ENCODE measurements at places on chromosomes 3 and 15.
A peak's percentile ranks its signal among the peaks of the same experiment; 100 is the strongest.

DNA sequence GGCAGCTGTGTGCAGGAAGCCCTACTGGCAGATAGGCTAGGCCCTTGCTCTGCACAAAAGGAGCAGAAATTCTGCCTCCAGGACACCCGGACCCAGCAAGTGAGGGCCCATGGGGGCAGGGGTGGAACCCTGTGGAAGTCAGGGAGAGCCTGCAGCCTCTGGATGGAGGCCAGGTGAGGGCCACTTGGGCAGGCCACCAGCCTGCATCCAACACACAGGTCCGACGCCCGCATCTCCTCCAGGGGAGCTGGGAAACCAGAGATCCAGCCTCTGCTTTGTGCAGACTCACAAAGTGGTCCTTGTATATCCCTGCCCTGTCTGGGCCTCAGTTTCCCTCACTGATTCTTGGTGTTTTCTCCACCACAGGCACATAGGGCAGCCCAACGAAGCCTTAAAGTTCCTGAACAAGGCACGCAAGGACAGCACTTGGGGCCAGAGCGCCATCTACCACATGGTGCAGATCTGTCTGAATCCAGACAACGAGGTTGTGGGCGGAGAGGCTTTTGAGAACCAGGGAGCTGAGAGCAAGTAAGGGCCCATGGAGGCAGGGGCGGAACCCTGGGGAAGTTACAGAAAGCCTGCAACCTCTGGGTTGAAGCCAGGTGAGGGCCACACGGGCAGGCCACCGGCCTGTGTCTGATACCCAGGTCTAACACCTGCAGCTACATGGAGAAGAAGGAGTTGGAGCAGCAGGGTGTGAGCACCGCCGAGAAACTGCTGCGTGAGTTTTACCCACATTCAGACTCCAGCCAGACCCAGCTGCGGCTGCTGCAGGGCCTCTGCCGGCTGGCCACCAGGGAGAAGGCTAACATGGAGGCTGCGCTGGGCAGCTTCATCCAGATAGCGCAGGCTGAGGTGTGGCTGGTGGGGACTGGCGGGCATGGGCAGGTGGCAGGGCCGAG, 16.6 kb downstream of the CSRNP1 start:
- DNase-seq, result no peak

GRCh38 chr3:29958816-29959215, 647.6 kb upstream of the TGFBR2 start:
- no peak for DNase-seq

DNA sequence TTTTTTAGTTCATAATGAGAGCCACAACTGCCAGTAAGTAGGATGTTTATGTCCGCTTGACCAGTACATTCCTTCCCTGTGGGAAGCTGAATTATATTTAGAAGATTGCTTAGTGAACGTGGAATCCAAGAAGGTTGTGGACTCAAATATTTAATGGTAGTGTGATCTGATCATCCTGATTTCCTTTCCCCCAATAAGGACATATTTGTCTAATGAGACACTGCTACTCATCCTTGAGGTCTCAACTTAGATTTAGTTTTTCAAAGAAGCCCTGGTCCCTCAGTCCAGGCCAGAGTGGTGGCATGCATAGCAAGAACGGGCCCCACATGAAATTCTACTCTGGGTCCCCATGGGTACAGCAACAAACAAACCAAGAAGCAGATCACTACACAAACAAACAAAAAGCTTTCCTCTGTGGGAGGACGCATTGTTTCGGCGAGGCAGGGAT, 60.8 kb downstream of the USP13 start:
- no peak for DNase-seq

DNA sequence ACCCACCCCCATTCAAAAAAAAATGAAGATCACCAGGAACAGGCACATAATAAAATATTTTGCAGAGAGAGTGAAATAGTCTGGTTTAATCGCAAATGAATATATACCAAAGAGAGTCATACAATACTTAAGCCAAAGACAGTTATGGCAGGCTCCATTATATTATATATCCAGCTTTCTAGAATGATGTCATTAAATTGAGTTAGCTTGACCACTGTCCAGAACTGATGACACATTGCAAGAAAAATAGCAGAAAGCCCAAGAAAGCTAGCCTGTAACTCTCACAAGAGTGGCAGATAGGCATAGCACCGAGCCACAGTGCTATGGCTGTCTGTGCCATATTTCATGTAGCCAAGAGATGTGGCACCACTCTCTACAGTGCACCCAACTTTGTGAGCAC, 231.9 kb upstream of the SEMA6D start:
- no peak for DNase-seq

DNA sequence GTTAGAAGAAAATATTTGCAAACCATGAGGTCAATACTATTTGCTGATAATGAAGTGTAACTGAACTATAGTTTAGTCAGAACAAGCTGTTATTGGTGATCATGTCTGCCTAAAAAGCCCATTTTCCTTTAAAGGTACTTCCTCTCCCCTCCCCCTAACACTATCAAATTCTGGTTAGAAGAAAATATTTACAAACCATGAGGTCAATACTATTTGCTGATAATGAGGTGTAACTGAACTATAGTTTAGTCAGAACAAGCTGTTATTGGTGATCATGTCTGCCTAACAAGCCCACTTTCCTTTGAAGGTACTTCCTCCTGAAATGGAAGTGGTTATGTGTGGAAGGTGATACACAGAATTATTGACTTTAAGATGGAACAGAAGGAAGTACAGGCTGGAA, 46.9 kb downstream of the PROS1 start:
- no peak for DNase-seq

DNA sequence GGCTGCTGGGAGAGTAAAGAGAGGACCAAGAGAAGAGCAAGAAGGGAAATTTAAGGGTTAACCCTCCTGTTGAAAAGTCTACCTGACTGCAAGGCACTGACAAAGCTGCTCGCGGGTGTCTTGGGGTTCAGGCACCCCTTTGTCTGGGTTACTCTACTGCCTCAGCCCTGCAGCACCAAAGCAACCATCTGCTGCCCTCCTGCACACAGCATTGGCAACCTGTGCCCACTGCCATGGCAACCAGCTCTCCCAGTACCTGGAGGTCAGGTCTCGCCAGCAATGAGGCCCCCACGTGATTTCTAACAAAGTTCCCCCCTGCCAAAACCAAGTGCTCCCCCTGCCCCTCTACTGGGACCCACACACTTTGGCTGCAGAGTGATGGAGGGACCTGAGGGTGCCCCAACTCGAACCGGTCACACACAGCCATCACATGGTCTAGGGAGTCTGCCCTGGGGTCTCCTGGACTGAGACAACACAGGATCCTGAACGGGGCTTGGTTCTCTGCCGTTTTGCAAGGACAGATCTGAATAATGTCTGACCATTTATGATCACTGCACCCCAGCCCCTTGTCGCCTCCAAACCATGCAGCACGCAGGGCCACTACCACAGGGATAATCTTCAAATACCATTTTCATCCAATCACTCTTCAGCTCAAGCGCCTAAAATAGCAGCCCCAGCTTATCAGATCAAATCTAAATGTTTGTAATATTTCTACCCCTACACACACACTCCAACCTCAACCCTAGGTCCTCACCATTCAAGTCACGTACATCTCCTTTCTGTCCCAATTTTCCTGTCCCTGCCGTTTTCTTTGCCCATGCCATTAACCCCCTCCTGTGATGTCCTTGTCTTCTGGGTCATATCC, 50.7 kb downstream of the ADCY5 start:
- no peak for DNase-seq

DNA sequence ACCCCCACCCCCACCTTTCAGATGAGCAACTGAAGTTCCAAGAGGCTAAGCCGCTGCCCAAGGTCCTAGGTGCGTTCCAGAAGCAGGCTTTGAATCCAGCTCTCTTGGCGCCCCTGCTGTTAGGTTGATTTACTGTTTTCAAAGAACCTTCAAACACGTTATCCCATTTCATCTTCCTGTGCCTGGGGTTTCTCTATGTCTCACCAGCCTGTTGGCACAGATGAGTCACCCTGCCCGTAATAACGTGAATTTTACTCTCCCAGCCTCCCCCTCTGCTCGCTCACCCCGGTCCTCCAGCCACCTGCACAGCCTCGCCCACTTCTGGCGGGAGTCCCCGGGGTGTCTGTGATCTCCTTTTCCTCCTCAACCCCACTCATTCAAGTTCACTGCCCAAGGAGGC, 13.0 kb upstream of the TSEN2 start:
- peak; percentile 94 for DNase-seq

GRCh38 chr3:108608750-108609149, 19.2 kb downstream of the DZIP3 start:
- no peak for DNase-seq

GRCh38 chr3:119405315-119405714, 58.1 kb downstream of the TMEM39A start:
- DNase-seq, result no peak

DNA sequence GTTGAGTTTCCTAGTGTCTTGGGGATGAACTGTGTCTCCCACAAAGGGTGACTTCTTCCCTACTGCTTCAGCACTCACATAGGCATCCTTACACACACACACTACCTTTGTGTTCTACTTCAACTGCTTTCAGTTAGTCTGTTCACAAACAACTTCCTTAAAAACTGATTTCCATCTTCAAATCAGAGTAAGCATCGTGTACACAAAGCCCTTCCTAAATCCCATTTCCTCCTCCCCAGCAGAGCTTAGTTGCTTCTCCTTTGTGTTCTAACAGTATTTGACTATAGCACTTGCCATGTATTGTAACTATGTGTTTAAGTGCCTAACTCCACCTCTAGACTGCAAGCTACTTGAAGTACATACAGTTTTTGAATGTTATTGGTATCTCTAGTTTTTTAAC, 71.7 kb downstream of the TNIK start:
- no peak for DNase-seq

DNA sequence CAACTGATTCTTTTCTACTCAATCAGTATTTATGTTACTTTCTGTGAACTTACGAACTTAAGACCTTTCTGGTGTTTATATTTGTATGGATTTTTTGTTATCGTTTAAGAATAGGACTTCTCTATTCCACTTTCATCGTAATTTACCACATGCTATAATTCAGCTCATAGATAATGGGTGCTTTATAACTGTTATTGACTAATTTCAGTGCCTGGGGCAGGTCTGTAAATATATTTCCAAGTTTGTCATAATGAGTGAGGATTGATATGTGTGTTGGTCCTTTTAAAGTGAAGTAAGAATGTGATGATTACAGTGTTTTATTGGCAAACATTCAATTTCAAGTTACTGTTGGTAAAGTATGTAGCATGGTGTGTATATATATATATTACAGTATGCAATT, 1.8 kb upstream of the NAALADL2 start:
- no peak for DNase-seq

DNA sequence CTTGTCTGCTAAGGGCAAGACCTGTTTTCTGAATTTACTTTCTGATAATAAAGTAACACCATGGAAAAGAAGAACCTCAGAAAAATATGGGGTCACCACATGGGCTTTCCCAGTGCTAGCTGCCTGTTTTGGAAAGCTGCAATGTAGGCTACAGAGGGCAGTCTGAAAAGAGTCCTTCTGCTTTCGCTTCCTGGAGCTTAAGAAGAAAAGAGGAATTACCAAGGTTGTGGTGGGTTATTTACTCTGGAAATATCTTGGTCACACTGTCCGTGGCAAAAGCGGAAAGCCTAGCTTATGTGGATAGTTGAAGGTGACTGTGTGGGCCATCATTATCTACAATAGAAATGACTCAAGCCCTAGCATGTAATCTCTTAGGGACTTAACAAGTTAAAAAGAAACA, 31.7 kb upstream of the IP6K2 start:
- no peak for DNase-seq

DNA sequence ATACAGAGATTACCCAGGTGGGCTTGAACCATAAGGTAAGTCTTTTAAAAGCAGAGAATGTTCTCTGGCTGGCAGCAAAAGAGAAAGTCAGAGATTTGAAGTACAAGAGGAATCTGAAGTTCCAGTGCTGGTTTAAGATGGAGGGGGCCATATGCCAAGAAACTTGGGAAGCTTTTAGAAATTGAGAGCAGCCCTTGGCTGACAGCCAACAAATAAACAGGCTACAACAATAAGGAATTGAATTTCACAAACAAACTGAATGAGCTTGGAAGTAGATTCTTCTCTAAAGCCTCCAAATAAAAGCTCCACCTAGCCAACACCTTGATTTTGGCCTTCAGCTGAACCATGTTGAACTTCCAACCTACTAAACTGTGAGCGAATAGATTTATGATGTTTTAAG, 85.7 kb downstream of the TRIM42 start:
- DNase-seq, result no peak

DNA sequence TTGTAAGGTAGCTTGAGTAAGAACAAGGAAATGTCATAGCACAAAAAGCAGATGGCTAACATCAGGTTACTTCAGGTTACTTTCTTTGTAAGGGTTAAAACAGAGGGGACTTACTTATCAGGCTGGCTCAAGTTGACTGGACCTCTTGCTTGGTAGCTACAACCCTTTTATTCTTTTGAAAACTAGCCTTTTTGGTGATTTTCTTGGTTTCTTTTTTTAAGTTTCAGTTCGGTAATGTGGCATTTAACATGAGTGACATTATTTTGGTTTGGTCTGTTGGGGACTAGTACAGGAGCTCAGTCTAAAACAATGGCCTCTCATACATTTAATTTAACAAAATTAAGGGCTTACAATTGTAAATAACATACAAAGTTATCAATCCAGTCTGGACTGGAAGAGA, 621.4 kb downstream of the OTOL1 start:
- DNase-seq, result no peak

GRCh38 chr3:34024447-34025240, 226.2 kb downstream of the PDCD6IP start:
- no peak for DNase-seq

- DNase-seq, result no peak
Measured at GRCh38 chr3:122307976-122308375, 17.1 kb upstream of the CSTA start.

- no peak for DNase-seq
Measured at GRCh38 chr3:17529677-17530076, 212.8 kb downstream of the TBC1D5 start.

GRCh38 chr3:50433954-50434353, 69.5 kb downstream of the CACNA2D2 start:
- no peak for DNase-seq

DNA sequence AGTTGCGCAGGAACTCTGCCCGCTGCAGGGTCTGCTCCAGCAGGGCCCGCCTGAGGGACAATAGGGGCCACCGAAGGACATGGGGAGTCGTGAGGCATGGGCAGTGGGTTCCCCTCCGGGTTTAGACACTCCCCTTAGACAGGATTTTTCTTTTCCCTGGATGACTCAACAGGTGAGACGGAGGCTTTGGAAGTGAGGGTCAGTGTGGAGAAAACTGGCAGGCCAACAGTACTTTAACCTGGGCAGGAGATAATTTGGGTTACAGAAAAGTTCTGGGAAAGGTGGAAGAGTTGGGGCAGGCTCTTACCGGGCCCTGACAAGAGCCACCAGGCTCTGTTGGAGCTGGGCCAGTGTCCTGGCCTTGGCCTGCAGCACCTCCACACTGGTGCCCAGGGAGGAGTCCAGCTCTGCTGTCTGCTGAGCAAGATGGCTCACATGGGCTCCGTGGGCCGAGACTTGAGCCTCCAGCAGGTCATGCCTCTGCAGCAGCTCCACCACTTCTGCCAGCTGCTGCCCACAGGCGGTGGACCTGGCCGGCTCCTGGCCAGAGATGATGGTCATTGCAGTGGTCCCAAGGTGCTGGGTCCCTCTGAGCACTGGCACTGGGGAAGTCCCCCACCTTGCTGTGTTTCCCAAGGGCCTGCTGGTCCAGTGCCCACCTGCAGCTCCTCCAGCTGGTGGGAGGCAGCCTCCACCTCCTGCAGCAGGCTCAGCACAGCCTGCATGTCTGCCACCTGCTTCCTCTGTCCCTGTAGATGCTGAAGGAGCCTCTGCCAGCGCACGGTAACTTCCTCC, 11.0 kb downstream of the SPTBN5 start:
- DNase-seq, result no peak
